ENCODE measurements at places on chromosomes 5 and 9. TPM values are rescaled to one million over a fixed set of nuclear protein-coding genes. Genes with fewer than 3 reads are reported as not detected.
A peak's percentile ranks its signal among the peaks of the same experiment; 100 is the strongest.

The OR1J4 gene
- total RNA-seq: not detected

The SMIM33 gene
- not detected for total RNA-seq

The OTP gene
- not detected for total RNA-seq

The PCDHB10 gene
- not detected for total RNA-seq

The TRAF2 gene
- 48.0 TPM for total RNA-seq

The LCN10 gene
- total RNA-seq: 0.94 TPM

The FAM219A gene
- 15.6 TPM for total RNA-seq

The IFNB1 gene
- total RNA-seq: not detected

The DRD1 gene
- total RNA-seq: not detected

The ENHO gene
- not detected for total RNA-seq

DNA sequence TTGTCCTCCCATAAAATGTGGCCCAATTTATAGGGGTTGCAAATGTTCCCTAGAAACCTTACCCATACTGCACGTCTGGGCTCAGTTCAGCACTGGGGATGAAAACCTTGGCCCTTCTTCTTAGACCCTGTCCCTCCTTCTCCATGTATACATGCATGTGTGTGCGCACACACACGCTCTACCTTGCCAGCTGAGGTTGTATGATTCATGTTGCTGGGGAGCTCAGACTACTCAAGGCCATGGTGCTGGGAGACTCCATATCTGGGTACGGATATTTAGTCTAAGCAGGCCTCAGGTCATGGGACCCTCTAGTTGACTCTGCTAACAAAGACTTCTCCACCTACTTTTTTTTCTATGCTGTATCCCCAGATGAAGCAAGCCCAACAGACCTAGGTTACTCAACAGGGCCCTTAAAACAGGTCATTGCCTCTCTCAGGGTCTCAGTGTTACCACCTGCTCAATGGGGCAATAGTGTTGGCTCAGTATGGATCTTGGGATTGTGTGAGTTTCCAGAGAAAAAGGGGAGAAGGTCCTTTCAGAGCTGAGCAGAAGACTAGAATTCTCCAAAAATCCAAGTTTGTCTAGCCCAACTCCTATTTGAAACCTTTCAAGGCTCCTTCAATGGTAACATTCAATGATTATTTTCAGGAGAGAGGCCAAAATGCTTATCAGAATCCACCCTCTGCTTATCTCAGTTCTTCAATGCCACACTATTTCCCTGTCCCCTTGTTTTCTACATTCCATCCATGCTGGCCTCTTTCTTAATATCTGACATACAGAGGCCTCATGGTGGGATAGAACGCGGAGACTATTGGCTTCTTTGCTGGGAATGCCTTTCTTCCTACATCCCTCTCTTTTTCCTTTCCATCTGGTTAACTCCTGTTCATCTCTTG lies 123.6 kb upstream of the PITX1 start:
- no peaks in the 10 kb centered on the region for H3K27me3 ChIP-seq
- H3K36me3 ChIP-seq: no peaks in the 10 kb centered on the region
- H3K4me3 ChIP-seq: no peak overlapping the region
- peak overlapping the region; percentile 98 for H3K27ac ChIP-seq
- DNase-seq: no peak
- H3K4me1 ChIP-seq: peaks cover 70% of the 10 kb centered on the region

DNA sequence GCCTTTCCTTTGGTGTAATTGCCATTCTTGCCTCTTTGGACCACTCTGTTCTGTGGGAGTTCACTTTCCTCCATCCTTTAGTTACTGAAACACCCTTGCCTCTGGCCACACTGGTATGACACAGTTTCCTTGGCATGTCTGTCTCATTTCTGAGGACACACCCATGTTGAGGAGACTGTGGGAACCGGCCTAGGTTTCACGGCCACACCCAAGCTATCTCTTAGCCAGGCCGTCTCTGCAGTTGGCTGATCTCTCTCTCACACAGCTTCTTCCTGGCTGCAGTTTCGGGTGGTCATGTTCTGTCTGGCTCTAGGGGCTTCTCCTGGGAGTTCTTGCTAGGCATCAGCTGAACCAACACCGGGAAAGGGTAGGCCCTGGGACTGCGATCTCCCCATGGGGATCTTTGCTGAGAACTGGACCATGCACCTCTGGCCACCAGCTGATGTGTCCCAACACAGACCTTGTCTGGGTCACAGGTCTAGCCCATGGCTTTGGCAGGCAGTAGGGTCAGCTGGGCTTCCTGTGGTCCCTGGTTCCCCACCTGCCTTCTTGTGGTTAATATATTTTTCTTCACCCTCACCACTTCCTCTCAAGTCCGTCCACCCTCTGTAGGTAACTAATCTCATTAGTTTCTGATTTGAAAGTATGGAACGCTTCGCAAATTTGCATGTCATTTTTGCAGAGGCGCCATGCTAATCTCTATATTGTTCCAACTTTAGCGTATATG lies 24.9 kb downstream of the ARHGEF37 start:
- no peaks in the 10 kb centered on the region for H3K36me3 ChIP-seq
- peak; percentile 98 for DNase-seq
- H3K4me3 ChIP-seq: no peak overlapping the region
- H3K27ac ChIP-seq: peak overlapping the region; percentile 94
- no peaks in the 10 kb centered on the region for H3K27me3 ChIP-seq

GRCh38 chr9:117574099-117574498 lies 130.1 kb upstream of the TLR4 start:
- no peak overlapping the region for H3K27ac ChIP-seq
- no peaks in the 10 kb centered on the region for H3K36me3 ChIP-seq
- no peaks in the 10 kb centered on the region for H3K4me1 ChIP-seq
- H3K27me3 ChIP-seq: no peaks in the 10 kb centered on the region

GRCh38 chr9:86534572-86535258 lies 180.5 kb upstream of the TUT7 start:
- DNase-seq: no peak
- no peak overlapping the region for H3K4me3 ChIP-seq
- H3K27me3 ChIP-seq: no peaks in the 10 kb centered on the region
- H3K4me1 ChIP-seq: peaks cover 6% of the 10 kb centered on the region
- no peak overlapping the region for H3K27ac ChIP-seq

GRCh38 chr9:14307989-14308852 lies 5.7 kb downstream of the NFIB start:
- H3K4me3 ChIP-seq: no peak overlapping the region
- H3K36me3 ChIP-seq: peaks cover 4% of the 10 kb centered on the region
- no peak for DNase-seq
- H3K4me1 ChIP-seq: peaks cover 21% of the 10 kb centered on the region
- no peaks in the 10 kb centered on the region for H3K27me3 ChIP-seq
- H3K27ac ChIP-seq: no peak overlapping the region

DNA sequence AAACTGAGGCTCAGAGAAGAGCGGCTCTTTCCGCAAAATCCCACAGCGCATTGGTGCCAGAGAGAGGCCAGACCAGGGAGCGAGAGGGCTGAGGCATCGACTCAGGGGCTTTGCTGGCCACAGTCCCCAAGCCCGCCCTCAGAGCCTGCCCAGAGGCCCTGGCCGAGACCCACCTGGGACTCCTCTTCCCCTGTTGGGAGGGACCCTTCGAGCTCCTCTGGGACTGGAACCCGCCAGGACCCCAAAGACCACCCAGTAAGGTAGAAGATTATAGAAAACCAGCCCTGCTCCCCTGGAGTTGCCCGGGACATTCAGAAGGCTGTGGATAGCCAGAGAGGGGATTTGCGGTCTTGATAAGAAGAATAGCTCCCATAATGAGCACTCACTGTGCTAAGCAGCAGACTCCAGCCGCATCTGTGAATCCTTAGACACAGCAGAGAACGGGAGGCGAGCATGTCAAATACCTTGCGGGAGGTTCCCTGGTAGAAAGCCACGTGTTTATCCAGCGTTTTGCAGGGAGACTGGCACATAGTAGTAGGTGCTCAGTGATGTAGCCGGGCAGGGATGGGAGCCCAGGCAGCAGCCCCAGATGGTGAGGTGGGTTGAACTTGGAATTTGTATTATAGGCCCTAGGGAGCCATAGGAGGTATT lies 651 bp upstream of the AK1 start:
- no peaks in the 10 kb centered on the region for H3K36me3 ChIP-seq
- peak overlapping the region; percentile 62 for H3K4me3 ChIP-seq
- peaks cover 19% of the 10 kb centered on the region for H3K4me1 ChIP-seq
- no peak for DNase-seq

DNA sequence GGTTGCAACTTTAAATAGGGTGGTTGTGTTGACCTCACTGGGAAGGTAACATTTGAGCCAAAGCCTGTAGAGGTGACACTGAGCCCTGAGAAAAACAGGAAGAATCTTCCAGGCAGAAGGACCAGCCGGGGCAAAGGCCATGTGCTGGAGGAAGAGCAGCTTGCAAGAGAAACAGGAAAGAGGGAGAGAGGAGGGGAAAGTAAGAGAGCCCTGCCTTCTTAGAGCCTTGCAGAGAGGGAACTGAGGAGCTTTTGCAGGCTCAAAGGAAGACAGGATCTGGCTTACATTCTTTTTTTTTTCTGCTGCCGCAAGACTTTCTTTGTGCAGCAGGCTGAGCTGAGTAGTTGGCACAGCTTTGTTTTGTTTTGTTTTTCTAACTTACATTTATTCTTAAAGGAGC lies 17.4 kb downstream of the C9orf153 start:
- no peak for DNase-seq
- no peaks in the 10 kb centered on the region for H3K36me3 ChIP-seq
- H3K4me1 ChIP-seq: no peaks in the 10 kb centered on the region
- H3K27ac ChIP-seq: no peak overlapping the region
- H3K4me3 ChIP-seq: no peak overlapping the region
- no peaks in the 10 kb centered on the region for H3K27me3 ChIP-seq

- no peak for DNase-seq
- H3K4me1 ChIP-seq: no peaks in the 10 kb centered on the region
- H3K4me3 ChIP-seq: no peak overlapping the region
- H3K36me3 ChIP-seq: 0 out of 2 replicates have a peak, but pooled peaks cover 8% of the 10 kb centered on the region
- H3K27ac ChIP-seq: no peak overlapping the region
Observed at GRCh38 chr5:177220576-177220975, 82.9 kb downstream of the RAB24 start.

GRCh38 chr5:113330533-113331208 lies 104.1 kb downstream of the TSSK1B start:
- peak; percentile 49 for DNase-seq
- H3K4me1 ChIP-seq: no peaks in the 10 kb centered on the region
- no peak overlapping the region for H3K4me3 ChIP-seq

DNA sequence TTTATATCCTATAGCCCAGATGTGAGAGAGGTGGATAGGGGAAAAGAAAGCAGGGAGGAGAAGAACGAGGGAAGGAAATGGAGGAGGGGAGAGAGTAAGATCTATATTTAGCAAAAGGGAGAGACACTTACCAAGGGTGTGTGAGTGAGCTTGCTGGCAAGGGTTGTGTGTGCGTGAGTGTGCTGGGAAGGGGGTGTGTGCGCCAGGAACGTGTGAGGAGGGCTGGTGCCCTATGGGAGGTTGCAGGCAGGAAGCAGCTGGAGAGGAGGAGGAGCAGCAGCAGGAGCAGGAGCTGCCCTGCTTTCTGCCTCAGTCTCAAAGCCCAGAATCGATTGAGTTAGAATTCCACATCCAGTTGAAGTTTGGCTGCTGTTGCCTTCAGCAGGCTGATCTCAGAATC lies 148.3 kb upstream of the RUSC2 start:
- no peaks in the 10 kb centered on the region for H3K27me3 ChIP-seq
- DNase-seq: no peak
- no peaks in the 10 kb centered on the region for H3K36me3 ChIP-seq
- no peak overlapping the region for H3K27ac ChIP-seq

DNA sequence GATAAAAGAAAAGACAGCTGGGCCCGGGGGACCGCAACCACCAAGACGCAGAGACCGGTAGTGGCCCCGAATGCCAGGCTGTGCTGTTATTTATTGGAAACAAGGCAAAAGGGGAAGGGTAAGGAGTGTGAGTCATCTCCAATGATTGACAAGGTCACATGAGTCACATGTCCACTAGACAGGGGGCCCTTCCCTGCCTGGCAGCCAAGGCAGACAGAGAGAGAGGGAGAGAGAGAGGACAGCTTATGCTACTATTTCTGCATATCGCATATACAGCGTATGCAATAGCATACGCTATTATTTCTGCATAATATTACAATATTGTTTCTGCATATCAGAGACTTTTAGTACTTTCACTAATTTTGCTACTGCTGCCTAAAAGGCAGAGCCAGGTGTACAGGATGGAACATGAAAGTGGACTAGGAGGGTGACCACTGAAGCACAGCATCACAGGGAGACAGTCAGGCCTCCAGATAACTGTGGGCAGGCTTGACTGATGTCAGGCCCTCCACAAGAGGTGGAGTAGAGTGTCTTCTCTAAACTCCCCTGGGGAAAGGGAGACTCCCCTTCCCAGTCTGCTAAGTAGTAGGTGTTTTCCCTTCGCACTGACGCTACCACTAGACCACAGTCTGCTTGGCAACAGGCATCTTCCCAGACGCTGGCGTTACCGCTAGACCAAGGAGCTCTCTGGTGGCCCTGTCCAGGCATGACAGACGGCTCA lies 50.3 kb downstream of the RFX3 start:
- no peak overlapping the region for H3K4me3 ChIP-seq
- no peak overlapping the region for H3K27ac ChIP-seq
- H3K27me3 ChIP-seq: no peaks in the 10 kb centered on the region
- no peak for DNase-seq

DNA sequence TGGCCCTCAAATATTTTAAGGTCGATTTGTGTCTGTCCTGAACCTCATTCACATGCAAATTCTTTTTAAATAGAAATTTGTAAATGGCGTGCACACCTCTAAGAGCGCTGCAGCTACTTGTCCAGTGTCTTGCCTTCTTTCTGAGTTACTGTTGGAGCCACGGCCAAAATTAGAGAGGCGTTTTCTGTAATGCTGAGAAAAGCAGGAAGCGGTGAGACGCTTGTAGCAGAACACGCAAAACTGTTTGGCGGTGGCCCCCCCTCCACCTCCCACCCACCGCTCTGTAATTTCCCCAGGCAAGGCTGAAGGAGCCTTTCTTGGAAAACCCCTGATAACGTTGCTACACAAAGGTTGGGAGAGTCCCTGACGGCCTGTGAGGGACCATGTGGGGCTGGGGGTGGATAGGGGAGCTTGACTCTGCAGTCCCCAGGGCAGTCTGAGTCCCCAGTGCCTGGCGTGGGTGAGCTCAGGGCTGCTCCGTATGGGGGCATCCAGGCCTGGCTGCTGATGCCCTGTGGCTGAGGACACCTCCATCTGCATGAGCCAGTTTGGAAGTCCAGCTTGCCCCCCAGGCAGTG lies 96.5 kb downstream of the GADD45G start:
- H3K27me3 ChIP-seq: peaks cover 95% of the 10 kb centered on the region
- no peak overlapping the region for H3K27ac ChIP-seq
- DNase-seq: no peak
- H3K4me1 ChIP-seq: no peaks in the 10 kb centered on the region
- no peak overlapping the region for H3K4me3 ChIP-seq

- no peak overlapping the region for H3K27ac ChIP-seq
- no peak overlapping the region for H3K4me3 ChIP-seq
- H3K36me3 ChIP-seq: peaks cover 16% of the 10 kb centered on the region
- DNase-seq: no peak
- H3K27me3 ChIP-seq: no peaks in the 10 kb centered on the region
Observed at GRCh38 chr9:93122721-93123221, 11.3 kb downstream of the NINJ1 start.

DNA sequence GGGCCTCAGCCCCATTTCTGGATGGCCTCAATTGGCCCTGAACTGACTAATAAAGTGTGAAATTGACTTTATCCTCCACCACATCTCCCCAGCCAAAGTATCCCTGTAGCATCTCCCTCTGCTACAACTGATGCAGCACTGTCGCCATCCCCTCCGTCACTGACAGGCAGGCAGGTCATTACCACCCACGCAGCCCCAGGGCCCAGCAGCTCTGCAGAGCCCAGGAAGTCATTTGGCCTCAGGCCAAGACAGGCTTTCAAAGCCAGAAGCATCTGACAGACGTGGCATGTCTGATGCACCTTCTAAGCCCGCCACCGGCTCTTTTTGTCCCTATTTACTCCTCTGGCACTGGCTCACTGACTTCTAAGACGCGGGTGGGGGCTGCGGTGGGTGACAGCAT lies 65.3 kb downstream of the ARHGEF37 start:
- H3K27ac ChIP-seq: no peak overlapping the region
- H3K36me3 ChIP-seq: no peaks in the 10 kb centered on the region
- DNase-seq: no peak
- no peaks in the 10 kb centered on the region for H3K4me1 ChIP-seq
- H3K4me3 ChIP-seq: no peak overlapping the region
